Activated T-cell treated with anti-CD3 and anti-CD28 coated beads, Interleukin-2, amount 50 U/mL, for 4 hours (primary cell): ENCODE measurements at places on chromosomes 13 and 19. TPM values are rescaled to one million over a fixed set of nuclear protein-coding genes. Genes with fewer than 3 reads are reported as not detected.

GRCh38 chr19:41000310-41000737 lies 9.2 kb downstream of the CYP2B6 start:
- no peak for DNase-seq

GRCh38 chr13:47258384-47258783 lies 361.5 kb upstream of the HTR2A start:
- no peak for DNase-seq

GRCh38 chr13:114057166-114058050 lies 75.0 kb downstream of the RASA3 start:
- DNase-seq = no peak

DNA sequence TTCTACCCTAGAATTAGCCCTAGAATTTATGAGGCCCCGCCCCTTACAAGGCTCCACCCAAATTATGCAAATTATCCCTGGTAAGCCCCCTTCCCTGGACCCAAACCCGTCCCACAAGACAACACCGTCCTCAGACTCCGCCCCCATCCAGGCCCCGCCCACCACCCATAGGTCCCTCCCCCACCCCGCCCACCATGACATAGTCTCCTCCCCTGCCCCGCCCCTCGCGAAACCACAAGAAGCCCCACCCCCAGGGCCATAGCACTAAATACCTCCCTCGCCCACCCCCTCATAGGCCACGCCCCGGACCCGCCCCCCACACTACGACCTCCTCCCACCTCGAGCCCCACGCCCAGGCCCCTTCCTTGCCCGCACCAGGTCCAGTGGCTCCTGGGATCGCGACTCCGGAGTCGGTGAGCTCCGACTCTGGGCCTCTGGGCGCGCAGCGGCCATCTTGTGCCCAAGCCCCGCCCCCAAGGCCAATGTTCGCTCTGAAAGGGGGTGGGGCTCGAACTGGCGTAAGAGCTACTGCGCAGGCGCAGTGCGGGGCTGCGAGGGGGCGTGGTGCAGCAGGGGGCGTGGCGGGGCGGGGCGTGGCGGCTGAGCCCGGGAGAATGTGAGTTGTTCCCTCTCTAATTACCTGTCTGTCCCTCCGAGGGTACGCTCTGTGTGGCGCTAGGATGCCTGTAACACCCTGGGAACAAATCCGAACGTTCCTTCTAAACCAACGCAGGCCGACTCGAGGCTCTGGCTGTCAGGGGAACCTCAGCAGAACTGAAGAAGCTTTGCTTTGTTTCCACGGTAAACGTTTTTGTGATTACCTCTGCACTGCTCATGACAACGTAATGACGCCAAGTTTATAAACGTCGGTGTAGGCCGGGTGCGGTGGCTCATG lies at the start of gene ZNF784:
ZNF784 (minus strand) TSS at position 458 of the 895 bp plus-strand sequence; CDS start at position 453, 5 bp downstream.
- DNase-seq = peak; percentile 95

- DNase-seq = no peak
These were observed 38.3 kb upstream of the HMGB1 start for GRCh38 chr13:30504081-30504480.

The RFPL4AL1 gene
- total RNA-seq = not detected

GRCh38 chr13:52767949-52768516 lies 28.4 kb upstream of the CNMD start:
- no peak for DNase-seq

The PROZ gene
- not detected for total RNA-seq

DNA sequence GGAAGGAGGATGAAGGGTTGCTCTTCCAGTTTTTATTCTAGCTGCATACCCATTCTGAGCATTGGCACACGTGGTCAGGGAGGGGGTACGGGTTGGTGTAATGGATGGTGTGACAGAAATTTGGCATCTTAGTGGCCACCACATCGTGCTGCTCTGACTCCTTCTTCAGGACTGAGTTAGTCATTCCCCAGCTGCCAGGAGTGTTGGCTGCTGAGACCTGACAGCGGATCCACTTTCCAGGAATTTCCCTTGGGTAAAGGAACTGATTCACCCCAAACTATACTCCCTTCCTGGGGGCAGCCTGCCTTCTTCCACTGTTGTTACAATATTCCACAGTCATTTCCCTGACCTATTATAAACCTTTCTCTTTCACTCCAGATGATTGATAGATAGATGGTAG lies 595.5 kb upstream of the KLHL1 start:
- no peak for DNase-seq
